Stimulated activated CD4-positive, alpha-beta T cell treated with anti-CD3 and anti-CD28 coated beads, Interleukin-1b, Interleukin-23, amount 100 ng/mL, for 1 hour (primary cell): ENCODE measurements at places on chromosomes 4 and X.
A peak's percentile ranks its signal among the peaks of the same experiment; 100 is the strongest.

GRCh38 chrX:41265615-41266014 is 68.3 kb upstream of the DDX3X start:
- DNase-seq, result no peak

DNA sequence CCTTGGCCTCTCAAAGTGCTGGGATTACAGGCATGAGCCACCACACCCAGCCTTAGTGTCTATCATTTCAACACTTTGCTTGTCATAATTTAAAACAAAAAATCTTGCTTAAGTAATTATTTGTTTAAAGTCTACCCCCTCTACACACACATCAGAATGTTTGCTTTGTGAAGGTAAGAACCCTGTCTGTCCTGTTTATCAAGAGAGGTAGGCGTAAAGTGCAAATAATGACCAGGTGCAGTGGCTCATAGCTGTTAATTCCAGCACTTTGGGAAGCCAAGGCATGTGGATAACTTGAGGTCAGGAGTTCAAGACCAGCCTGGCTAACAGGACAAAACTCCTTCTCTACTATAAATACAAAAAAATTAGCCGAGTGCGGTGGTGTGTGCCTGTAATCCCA is 326.7 kb upstream of the CLNK start:
- DNase-seq, result no peak

DNA sequence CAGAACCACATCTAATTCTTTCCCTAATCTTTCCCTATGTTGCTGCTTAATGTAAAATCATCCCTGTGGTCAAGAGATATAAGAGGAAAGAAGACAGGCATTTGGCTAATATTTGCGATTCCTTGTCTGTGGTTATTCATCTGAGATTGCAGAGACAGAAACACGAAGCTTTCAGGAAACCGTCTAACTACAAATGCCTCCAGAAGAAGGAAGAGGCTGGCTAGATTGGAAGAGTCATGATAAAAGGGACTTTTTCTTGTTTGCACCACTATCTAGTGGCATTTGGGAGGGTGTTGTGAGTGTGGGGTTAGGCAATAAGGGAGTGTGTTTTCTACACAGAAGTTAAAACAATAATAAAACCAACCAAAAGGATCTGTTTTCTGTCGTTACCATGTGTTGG is 43.9 kb downstream of the TMEM154 start:
- DNase-seq, result no peak

- DNase-seq, result no peak
Observed at GRCh38 chrX:28854637-28855036, 267.4 kb downstream of the IL1RAPL1 start.

- DNase-seq, result no peak
Observed at GRCh38 chrX:45191383-45191782, 9.3 kb downstream of the DIPK2B start.

- no peak for DNase-seq
Observed at GRCh38 chr4:88757067-88757466, 59.4 kb upstream of the NAP1L5 start.

- DNase-seq, result no peak
Observed at GRCh38 chr4:108003982-108004515, 14.4 kb downstream of the HADH start.

DNA sequence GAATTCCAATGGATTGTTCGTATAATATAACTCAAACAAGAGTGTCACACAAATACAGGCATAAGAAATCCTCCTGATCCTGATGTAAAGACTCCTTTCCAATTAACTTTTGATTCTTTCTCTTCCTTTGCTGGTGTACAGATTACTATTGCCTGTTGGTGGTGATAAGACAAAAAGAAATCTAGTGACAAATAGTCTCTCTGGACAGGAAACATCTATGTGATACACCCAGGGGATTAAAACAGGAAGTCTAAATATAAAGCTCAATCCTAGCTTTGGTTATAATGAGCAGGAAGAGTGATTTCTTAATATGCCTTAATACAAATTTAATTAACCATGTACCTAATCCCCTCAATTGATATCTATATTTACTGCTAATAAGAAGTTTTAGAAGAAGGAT is 45.1 kb downstream of the ARHGEF6 start:
- no peak for DNase-seq

DNA sequence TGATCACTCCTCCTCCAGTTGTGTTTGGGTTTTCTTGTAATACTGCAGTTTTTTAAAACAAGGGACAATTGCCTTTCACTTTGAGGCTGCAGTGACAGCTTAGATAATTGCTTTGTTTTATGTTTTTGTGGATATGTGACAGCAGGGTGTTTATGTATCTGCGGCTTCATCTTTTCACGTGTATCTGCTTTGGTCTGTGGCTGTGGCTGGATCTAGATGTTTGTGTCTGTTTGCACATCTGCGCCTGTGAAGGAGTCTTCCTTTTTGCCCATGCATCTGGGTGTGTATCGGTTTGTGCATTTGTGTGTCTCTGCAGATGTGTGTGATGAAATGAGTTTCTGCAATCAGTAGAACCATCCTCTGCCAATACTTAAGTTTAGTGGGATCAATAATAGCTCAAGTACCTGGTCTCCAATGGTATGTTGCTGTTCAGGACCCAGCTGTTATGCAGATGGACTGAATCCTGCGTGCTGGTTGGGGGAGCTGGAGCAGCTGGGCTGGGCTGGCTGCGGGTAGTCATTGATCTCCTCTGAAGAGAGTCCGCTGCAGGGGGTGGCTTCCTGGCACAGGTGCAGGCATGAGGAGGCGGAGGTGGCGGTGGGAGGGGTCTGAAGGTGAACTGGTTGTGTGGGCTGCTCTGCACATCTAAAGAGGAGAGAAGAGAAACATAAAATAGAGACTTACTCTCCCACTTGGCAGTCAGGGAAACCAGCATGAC is 390.3 kb downstream of the SH2D1A start:
- DNase-seq, result peak; percentile 0

GRCh38 chrX:119755981-119756533 is 2.3 kb upstream of the SOWAHD start:
- DNase-seq, result no peak

DNA sequence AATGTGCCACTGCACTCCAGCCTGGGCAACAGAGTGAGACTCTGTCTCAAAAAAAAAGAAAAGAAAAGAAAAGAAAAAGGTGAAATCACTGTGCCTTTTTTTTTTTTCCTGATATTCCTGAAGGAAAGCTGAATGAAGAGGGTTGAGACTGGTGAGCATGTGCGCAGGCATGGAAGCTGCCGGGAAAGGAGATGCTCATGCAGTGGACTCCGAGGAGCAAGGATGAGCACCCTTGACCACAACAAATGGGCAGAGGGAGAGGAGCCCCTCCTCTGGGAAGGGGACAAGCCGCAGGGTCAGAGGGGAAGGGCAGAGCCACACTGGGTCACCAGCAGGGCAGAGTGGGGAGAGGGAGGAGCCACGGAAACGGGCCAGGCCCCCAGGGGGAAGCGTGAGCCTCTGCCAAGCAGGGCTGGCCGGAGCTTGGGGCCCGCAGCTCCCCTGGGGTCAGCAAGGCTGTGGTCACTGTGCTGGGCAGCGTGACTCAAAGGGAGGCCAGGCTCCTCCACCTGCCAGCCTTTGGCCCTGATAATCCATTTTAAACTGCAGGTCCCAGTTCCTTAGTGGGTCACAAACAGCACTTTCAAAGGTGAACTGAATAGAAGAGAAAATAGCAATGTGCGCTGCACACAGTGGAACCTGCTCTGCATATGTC is 79.8 kb downstream of the NAT8L start:
- no peak for DNase-seq

GRCh38 chrX:24014388-24015018 is 12.5 kb downstream of the KLHL15 start:
- DNase-seq, result no peak

DNA sequence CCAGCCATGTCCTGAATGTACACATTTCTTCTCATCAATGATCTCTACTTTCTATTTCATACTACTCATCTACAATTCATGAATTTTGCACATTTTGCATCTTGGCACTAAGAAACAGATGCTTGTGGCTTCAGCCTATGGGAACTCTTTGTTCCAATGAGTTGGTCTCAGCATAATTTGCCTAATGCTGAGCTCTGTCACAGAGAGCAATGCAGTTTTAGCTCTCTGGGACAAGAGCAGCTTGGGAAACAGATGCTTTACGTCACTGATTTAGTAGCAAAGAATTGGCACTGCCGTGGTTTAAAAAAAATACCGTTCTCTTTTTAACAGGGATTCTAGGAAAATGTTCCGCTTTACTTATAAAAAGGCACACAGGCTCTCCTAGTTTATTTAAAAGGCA is 162.4 kb downstream of the WDFY3 start:
- DNase-seq, result no peak
